ENCODE measurements at places on chromosomes 4 and X. TPM values are rescaled to one million over a fixed set of nuclear protein-coding genes. Genes with fewer than 3 reads are reported as not detected.

DNA sequence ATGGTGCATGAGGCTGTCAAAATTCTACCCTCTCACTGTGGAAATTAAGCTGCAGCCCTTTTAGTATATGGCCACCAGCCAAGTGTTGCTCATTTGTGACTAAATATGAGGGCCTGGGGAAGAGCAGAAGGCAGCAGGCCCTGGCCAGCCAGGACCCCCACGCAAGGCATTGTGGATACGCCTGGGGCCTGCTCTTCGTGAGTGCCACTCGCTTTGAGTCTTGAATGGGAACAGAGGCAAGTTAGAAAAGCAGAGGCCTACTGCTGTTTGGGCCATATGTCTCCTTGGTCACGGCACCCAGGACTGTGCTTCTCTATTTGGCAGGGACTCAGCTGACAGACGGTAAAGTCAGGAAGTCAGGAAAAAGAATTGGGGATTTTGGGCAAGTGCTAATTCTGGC is 10.9 kb downstream of the RTL5 start:
- DNase-seq, result no peak

The GLOD5 gene
- total RNA-seq, result not detected

- peak; percentile 86 for DNase-seq
Observed at GRCh38 chrX:51332188-51332942, at the start of gene NUDT10. NUDT10 (plus strand) TSS chrX:51332822; CDS start chrX:51332966, 144 bp downstream.

DNA sequence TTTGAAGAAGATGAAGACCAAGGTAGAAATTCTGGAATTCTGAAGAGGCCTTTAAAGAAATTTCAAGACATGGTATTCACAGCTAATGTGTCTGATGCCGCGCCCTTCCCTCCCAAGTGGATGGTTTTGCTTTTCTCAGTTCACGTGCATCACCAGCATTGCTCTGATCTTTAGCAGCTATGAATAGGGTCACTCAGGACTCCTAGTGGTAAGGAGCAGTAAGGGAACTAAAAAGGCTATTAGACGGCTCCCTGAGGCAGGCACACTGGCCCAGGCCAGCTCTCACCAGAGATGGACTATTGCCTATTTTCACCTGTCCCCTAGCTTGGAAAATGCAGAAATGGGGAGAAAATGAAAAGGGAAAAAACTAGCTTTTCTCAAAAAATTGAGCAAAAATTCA is 447.5 kb upstream of the RASGEF1B start:
- DNase-seq, result no peak

- no peak for DNase-seq
Observed at GRCh38 chr4:34417160-34417559, 1827.2 kb downstream of the ARAP2 start.

The SPARCL1 gene
- total RNA-seq, result not detected

- DNase-seq, result no peak
Observed at GRCh38 chr4:169557061-169557636, 55.2 kb downstream of the NEK1 start.

The REELD1 gene
- total RNA-seq, result not detected

- DNase-seq, result no peak
Observed at GRCh38 chr4:5857199-5857598, 35.7 kb downstream of the CRMP1 start.

DNA sequence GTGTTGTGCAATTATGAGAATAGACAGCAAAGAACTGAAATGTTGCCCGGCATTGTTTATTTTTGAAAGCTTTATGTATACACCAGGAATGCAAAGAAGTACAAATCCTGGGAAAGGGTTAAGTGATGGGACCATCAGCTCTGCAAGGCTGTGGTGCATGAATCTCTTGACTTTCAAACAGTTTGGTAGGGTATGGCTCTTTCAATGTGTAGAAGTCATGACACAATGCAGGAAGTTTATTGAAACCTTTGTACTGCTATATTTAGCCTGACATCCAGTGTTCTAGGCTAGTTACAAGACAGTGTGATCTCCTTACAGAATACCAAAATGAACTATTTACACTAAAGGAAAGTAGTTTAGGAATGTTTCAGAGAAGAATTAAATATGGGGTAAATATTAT is 206.8 kb upstream of the HAND2 start:
- no peak for DNase-seq

DNA sequence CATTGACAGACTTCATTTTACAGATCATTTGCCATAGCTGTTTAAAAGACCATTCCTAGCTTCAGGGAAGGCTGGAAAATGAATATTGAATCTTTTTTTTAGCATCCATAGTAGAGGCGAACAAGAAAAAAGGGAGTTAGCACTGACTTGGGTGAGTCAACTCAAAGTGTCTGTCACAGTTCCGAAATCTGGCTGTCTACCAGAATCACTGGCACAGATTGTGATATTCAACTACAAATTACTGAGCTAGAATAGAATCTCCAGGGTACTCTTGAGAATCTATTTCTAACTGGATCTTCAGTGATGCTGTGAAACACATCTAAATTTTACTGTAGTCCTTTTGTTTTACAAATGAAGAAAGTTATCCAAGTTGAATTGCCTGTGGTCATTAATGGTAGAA is 31.5 kb downstream of the SEC24B start:
- DNase-seq, result no peak

The TRIM60 gene
- not detected for total RNA-seq

GRCh38 chrX:53587795-53588420 is 98.6 kb downstream of the HUWE1 start:
- no peak for DNase-seq

The IL3RA gene
- not detected for total RNA-seq

DNA sequence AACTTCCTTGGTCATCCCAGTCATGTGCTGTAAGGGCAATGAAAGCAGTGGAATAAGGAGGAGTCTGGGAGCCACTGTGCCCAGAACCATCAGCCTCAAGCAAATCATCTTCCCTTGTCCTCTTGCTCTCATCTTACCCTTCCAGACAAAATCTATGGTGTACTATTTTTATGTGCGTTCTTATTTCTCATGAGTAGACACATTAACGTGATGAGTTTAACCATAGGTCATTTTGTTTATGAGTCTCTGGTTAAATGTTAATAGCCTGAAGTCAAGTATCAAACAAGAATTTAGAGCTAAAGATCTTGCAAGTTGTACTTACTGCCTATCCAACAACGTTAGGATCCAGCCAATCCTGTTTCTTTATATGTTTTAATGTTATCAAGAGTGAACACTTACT is 495.3 kb downstream of the SPRY1 start:
- no peak for DNase-seq

DNA sequence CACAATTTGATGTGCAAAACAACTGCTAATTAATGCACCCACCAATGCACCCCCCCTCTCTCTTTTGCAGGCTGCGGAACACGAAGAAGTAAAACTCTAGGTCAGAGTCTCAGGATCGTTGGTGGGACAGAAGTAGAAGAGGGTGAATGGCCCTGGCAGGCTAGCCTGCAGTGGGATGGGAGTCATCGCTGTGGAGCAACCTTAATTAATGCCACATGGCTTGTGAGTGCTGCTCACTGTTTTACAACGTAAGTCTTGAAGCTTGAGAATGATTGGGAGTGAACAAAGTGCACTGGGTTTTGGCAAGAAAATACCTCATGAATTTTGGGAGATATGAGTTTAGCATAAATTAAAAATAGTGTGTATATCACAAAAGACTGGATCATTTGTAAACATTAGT is 28.9 kb downstream of the TMPRSS11E start:
- DNase-seq, result no peak

DNA sequence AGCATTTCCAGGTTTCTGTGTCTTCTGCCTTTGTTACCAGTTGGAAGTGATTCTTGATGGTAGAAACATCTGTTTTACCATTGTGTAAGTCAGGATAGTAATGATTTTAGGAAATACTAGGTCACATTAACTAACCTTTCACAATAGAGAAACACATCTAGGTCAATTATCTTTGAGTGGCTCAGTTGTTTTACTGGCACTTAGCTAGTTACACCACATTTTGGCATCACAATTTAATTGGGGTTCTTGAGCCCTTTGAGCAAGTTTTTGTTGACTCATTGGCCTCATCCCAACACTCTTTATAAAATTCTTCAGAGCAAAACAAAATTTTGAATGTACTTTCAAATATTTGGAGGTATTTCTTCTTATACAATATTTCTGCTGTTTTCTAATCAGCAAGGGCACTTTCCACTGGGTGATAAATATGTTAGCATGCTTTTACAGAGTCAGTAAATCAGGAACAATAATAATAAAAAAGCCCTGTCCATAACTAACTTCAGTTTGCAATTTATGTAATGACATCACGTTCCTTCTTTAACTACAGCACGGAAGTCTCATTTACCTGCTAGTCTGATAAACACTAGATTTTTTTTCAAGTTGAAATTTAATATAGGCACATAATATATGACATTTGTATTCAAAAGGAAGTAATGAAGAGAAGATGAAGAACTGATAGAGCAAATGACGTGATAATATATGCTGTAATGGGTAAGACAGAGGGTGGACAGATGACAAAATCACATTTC is 64.8 kb upstream of the GK2 start:
- no peak for DNase-seq

The RNF175 gene
- total RNA-seq, result 2.1 TPM

The ABCG2 gene
- not detected for total RNA-seq

The DUSP21 gene
- total RNA-seq, result not detected

- no peak for DNase-seq
Observed at GRCh38 chr4:4871573-4872313, 12.3 kb downstream of the MSX1 start.

- DNase-seq, result no peak
Observed at GRCh38 chr4:80500613-80501012, 165.1 kb downstream of the CFAP299 start.

DNA sequence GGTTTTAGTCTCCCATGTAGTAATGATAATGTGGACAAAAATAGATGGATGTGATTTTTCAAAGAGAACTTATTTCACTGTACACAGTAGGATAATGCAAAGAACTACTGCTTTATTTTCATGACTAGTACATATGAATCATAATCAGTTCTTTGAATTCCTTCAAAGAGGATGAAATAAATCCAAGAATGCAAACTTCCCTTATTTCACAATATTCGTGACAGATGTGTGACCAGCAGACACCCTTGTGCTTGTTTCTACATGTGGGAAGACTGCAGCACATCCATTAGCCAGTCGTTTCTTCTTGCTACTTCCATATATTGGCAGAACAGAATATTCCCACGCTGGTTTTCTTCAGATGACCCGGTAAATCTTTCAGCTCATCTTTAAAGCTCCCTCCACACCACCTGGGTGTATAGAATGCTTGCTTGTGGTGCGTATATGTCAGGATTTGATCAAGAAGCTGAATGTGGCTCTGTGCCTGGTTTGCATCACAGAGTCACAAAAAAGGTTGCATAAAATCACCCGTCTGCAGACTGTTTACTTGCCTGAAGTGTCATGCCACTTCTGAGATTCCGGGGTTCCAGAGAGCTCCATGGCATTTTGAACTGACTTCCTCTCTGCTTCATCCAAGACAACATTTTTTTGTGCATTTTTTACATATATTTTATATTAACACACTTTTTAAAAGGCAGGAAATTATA is 47.7 kb upstream of the FAT4 start:
- DNase-seq, result no peak

- no peak for DNase-seq
Observed at GRCh38 chr4:106165351-106166010, 150.5 kb downstream of the TBCK start.

DNA sequence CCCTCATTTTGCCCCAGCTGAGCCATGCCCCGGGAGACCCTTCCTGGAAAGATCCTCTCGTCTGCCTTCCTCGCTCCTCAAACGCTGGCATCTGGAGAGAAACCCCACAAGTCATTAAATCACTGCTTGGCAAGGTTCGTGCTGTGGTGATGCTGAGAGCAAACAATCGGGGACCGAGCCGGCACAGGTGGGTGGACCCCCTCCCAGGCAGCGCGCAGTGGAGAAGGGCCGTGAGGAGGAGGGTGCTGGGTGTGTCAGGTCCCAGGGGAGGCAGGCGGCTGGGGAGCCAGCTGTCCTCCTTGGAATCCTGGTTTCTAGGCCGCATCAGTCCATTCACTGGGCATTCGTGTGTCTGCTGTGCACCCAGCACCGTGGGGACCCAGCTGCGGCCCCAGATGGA is 64.9 kb upstream of the PSAPL1 start:
- no peak for DNase-seq

DNA sequence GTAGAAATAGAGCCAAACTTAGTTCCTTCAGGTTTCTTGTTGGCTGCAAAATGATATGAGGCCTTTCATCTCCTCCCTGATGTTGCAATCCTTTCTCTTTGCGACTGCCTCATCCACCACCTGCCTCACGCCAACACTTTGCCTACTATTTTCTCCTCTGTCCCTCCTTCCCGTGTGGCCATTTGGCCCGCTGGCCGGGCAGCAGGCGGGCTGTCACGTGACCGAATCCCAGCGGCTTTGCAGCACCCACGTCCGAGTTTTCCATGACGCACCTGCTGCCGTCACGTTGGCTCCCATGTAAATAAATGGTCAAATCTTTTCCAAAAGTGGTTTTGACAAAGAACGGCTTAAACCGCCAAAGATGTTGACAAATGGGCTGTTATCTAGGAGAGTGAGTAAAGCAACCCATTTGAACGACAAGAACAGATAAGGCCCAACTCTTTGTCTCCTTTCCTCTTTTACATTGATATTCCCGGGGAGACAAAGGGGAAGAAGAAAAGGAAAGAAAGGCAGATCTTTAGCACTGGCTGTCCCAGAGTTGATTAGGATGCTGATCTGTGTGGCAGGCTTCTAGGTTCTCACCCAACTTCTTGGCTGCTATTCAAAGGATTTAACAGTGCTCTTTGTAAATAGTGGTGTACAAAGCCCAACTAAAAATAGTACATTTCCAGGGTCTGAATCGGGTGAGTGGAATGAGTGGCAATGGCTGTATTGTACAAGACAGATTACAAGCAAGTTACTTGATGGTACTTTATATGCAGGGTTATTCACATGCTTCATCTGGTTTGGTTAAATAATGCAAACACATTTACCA is 174.2 kb upstream of the JADE1 start:
- DNase-seq, result no peak
